Calu3 (cell line): ENCODE measurements at places on chromosomes 7 and 10.

- DNase-seq: no peak
Measured at GRCh38 chr7:36638140-36638539, 86.2 kb downstream of the AOAH start.

GRCh38 chr7:135966341-135967043 is 10.7 kb downstream of the MTPN start:
- DNase-seq: no peak

GRCh38 chr7:919114-919442 is 35.4 kb downstream of the ADAP1 start:
- DNase-seq: no peak

DNA sequence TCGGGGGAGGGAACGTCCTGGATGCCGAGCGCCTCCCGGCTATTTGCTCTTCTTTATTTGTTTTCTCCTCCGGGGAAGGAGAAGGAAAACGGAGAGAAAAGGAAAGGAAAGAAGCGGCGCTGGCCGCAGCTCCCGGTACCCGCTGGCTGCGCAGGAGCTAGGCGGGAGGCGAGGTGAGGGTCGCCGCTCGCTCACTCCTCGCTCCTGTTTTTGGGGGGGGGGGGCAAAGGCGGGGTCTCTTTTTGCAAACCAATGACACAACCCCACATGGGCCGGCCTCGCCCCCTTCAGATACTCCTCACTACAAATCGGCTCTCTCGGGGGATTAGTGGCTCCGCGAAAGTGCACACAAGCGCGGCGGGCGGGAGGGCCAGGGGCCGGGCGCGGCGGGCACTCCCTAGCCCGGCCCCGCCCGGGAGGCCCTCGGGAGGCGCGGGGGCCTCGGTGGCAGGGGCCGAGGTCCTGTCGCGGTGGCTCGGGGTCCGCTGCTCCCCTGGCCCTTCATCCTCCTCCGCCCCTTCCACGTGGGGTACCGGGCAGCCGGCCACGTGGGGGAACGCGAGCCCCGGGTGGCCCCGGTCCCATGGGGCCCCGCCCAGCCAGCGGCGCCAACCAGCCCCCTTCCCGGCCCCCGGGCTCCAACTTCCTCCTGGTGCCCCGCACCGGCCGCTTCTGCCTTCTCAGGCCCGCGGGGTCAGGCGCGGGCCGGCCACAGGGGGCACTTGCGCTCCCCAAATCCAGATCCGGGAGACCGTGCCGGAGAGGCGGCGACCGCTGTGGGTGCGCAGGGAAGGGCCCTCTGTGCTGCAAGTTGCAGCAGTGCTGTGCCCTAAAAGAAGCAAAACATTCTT is 718 bp upstream of the CTBP2 start:
- peak; percentile 81 for DNase-seq

- no peak for DNase-seq
Measured at GRCh38 chr7:70660154-70660818, 471.7 kb upstream of the GALNT17 start.
